ENCODE measurements at places on chromosomes 16 and 17.

GRCh38 chr17:70024253-70024652 lies 50.8 kb upstream of the KCNJ16 start:
- DNase-seq = no peak

- DNase-seq = no peak
Observed at GRCh38 chr17:42883802-42884558, 16.6 kb upstream of the G6PC1 start.

DNA sequence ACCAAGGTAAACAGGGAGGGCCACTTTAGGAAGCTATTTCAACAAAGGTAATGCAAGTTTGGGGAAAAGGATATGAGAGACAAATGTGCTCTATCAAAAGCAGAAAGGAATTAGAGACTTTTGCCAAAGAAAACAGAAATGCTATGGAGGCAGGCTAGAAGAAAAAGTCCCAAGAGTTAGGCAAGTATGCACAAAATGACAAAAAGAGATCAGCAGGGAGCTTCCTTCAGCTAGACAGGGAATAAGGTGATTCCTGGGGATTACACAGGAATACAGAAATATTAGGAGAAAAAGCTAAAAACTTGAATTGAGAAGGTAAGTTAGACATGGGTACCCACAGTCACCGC lies 2.4 kb downstream of the FXR2 start:
- no peak for DNase-seq

DNA sequence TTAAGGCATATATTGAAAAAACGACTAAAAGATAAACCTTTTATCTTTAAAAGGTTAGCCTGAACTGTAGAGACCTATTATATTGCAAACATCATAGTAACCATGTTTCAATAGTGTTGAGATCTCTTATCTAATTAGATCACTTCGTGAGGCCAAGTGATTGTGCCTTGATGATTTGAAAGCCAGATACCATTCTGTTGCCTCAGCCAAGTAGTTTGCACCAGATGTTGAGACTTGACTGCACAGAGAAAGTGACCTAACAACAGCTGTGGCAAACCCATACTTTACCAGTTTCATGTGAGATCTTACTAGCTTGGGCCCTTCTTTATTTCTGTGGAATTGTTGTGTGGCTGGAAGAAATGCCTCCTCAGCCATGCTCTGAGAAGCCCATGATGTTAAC lies 717.3 kb downstream of the KCNJ2 start:
- no peak for DNase-seq

DNA sequence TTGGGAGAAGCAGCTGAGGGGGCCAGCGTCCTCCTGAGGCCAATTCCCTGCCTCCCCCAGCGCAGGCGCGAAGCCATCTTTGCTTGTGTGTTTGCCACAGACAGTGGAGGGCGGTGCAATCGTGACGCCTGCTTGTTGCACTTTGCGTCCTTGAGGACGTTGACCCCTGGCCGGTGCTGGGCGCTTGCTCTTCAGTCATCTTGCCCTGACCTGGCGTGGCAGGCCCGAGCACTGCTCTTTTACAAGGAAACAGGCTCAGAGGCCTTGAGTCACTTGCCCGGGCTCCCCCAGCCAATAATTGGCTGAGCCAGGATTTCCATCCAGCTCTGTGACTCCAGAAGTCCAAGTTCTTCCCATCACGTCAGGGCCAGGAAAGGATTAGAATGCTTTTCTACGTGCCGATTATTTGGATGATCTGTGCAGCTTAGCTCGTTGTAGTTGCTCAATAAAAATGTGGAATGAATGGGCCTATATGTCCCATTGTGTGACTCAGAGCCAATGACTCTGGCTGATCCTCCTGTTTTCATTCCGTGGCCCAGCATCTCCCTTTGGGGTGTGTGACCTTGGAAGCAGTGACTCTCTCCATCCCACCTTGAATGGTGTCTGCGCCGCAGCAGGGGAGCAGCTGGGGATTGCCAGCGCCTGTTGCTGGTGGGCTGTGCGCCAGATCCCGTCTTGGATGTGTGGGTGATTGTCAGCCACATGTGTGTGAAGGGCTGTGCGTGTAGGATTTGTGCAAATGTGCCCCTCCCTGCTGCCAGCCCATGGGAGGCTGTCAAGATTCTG lies 214.1 kb downstream of the SEC14L1 start:
- no peak for DNase-seq

- DNase-seq = no peak
Observed at GRCh38 chr17:64074704-64075426, 54.4 kb upstream of the ICAM2 start.

- DNase-seq = no peak
Observed at GRCh38 chr16:19831678-19832077, 53.0 kb downstream of the GPRC5B start.

DNA sequence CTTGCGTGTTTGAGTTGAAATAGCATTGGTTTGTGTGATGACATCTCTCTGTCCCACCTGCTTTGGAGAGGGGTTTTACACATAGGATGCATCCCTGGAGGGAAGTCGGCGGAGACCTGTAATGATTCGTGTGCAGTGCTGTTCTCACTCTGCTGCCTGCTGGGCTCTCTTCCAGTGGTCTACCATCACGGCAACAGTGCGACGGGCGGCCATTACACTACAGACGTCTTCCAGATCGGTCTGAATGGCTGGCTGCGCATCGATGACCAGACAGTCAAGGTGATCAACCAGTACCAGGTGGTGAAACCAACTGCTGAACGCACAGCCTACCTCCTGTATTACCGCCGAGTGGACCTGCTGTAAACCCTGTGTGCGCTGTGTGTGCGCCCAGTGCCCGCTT lies 41.1 kb upstream of the CRISPLD2 start:
- no peak for DNase-seq

- no peak for DNase-seq
Observed at GRCh38 chr16:29743475-29743826, 2.3 kb downstream of the C16orf54 start.
